ENCODE measurements at places on chromosomes 11 and 22. TPM values are rescaled to one million over a fixed set of nuclear protein-coding genes. Genes with fewer than 3 reads are reported as not detected.

ZNF215 gene
- 1.4 TPM for total RNA-seq

- DNase-seq: no peak
These were observed 80.5 kb downstream of the KCNQ1 start for GRCh38 chr11:2525166-2525861.

DNA sequence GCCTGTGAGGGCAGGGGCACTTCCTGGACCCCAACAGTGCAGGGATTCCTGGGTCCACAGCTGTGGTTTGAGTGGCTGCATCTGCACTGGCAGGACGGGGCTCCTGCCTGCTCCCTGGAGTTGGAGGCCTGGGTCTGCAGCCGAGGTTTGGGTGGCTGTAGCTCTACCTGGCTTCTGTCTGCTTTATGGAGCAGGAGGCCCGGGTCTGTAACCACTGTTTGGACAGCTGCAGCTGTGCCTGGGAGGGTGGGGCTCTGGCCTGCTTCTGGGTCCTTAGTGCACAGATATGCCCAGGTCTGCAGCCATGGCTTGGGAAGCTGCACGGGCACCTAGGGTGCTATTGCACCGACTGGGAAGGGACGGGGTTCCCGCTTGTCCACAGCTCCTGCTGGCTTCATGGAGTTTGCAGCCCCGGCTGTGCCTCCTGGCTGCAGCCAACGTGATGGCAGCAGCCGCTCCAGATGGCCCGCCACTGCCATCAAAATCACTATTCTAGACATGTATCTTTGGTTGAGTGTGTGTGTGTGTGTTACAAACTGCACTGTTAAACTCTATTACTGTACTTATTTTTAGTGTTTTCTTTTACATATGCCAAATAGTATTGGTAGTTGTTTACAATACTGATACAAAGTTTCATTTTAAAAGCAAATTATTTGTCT is 412.3 kb upstream of the KIRREL3 start:
- no peak for DNase-seq

DDX25 gene
- not detected for total RNA-seq

FGF4 gene
- not detected for total RNA-seq

GRCh38 chr11:789943-790342 is at the start of gene CEND1:
TSS of gene CEND1 (minus strand) at chr11:790090. CDS start at chr11:788576, 1,514 bp downstream.
- peak; percentile 48 for DNase-seq

P4HA3 gene
- total RNA-seq: 3.1 TPM

DNA sequence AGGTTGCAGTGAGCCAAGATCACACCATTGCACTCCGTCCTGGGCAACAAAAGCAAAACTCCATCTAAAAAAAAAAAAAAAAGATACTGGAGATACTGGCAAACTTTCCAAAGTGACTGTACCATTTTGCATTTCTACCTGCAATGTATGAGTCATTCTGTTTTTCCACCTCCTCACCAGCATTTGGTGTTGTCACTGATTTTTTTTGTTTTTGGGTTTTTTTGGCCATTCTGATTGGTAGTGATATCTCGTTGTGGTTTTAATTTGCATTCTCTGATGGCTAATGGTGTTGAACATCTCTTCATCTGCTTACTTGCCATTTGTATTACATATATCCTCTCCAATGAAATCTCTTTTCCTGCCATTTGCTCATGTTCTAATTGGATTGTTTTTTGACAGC is 12.0 kb upstream of the RBX1 start:
- DNase-seq: no peak

NCR3LG1 gene
- total RNA-seq: 2.0 TPM

OR10AG1 gene
- not detected for total RNA-seq

B4GALNT4 gene
- total RNA-seq: 0.75 TPM

DNA sequence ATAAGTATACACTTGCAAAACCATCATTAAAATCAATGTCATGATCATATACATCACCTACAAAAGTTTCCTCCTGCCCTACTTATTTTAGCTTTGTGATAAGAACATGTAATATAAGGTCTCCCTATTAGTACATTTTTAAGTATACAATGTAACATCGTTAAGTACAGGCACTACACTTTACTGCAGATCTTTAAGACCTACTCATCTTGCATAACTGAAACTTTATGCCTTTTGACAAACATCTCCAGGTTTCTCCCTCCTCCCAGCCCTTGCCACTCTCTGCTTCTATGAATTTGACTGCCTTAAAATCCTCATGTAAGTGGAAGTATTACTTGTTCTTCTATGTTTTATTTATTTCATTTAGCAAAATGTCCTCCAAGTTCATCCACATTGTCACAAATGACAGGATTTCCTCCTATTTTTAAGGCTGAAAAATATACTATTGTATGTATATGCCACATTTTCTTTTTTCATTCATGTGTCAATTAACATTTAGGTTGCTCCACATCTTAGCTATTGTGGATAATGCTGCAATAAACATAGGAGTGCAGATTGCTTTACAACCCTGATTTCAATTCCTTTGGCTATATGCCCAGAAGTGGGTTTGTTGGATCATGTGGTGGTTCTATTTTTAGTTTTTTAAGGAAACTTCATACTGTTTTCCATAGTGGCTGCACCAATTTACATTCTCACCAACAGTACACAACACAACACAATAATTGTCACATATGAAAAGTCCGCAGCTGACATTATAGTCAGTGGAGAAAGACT is 471.1 kb upstream of the ANO3 start:
- no peak for DNase-seq

PHLDA2 gene
- total RNA-seq: 12.5 TPM

GRCh38 chr11:113881856-113882255 is 6.5 kb upstream of the USP28 start:
- peak; percentile 88 for DNase-seq

GRCh38 chr11:61814247-61814957 is 2.4 kb downstream of the FADS1 start:
- DNase-seq: peak; percentile 44

GRCh38 chr11:75280227-75280701 is 39.7 kb downstream of the TPBGL start:
- DNase-seq: peak; percentile 70

- DNase-seq: no peak
These were observed 986.5 kb downstream of the TBC1D22A start for GRCh38 chr22:47748957-47749356.

Measured in LHCN-M2 (cell line).